NCI-H1092 treated with DMSO at 0.1 percent for 48 hours (cell line): ENCODE measurements at places on chromosomes 5 and 9.

DNA sequence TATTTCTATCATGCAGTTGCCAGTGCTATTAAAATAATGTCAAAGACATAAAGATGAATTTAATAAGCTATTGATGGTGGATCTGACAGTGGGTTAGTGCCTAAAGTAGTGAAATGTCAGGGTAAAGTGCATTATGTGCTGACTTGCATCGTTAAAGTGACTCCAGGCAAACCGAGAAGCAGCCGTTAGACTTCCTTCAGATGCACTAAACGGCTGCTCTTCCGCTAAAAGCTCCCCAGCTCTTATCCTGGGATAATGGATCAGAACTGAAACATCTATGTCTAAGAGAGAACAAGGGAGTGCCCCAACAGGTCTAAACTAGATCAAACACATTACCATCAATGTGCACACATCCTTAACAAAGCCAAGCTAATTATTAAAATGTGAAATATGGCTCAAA lies 468.2 kb downstream of the NTRK2 start:
- DNase-seq = no peak

GRCh38 chr5:57816108-57816507 lies 333.5 kb upstream of the ACTBL2 start:
- no peak for DNase-seq

DNA sequence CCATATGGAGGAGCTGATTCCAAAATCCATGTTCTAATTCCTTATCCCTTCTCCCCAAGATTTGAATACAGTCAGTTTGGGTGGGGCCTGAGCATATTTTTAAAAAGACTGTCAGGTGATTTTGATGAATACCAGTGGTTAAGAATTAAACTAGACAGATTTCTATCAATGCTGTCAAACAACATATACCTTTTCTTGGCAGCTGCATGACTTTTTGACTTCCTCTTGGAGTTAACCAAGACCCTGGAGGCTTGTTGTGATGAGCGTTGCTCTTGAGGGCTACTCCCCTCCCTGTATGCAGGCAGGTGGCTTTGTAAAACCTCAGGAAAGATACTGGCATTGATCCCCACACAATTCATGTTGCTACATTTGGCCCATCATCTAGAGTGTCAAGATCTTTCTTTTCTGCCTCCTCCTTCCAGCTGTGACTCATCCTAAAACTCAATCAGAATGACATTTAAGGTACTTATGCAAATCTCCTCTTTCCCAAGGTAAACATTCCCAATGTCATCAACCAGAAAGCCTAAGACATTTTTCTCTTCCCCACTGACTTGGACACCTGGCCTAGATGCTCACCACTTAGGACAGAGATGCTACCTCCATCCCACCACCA lies 61.7 kb downstream of the PPP2R2B start:
- DNase-seq = no peak

GRCh38 chr5:121987052-121987684 lies 25.4 kb downstream of the SRFBP1 start:
- DNase-seq = no peak

DNA sequence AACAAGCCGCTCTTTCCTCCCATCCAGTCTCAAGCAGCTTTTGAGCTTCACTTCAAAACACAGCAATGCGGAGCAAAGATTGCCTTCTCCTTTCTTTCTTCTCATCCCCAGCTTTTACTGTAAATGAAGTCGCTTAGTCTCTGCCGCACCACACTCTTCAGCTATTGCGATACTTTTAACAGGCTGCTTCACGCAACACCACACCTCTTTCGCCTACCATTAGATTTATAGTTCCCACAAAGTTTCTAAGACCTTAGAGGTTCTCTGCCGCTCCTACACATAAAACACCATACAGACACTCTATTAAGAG lies 711 bp downstream of the PGGT1B start:
- no peak for DNase-seq

DNA sequence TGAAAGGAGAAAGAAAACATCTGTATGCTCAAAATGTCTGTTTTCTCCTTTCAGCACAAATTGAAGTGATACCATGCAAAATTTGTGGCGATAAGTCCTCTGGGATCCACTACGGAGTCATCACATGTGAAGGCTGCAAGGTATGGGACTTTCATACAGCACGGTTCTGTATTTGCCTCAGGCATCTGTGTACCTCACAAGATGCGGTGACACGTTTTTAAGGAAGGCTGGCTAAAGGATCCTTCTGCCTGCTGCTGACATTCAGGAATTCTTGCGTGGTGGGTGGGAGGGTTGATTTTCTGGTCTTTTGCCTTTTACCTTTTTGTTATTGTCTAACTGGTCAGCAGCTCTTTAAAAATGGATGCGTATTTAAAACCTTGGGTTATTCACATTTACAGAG lies 133.1 kb downstream of the RORB start:
- DNase-seq = no peak

DNA sequence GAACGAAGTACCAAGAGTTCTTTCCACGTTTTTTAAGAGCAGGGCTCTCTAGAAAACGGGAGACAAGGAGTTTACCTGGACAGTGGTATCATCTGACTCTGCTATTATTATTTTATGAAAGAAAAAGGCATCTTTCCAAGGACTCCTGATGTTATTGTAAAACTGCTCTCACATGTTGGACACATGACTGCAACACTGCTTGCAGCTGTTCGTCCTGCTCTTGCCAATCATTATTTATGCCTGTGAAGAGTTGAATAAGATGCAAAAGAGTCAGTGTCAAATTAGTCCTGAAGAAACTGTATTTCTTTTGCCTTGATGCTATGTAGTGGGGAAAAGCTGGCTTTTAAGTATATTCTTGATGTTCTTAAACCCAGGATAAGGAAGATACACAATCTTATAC lies 284.5 kb upstream of the PTGER4 start:
- DNase-seq = no peak

GRCh38 chr5:96645091-96645490 lies 17.1 kb upstream of the CAST start:
- no peak for DNase-seq

- no peak for DNase-seq
Measured at GRCh38 chr9:131545786-131546335, 538 bp downstream of the PRRT1B start.

- DNase-seq = no peak
Measured at GRCh38 chr9:81652058-81652687, 37.2 kb downstream of the TLE1 start.

DNA sequence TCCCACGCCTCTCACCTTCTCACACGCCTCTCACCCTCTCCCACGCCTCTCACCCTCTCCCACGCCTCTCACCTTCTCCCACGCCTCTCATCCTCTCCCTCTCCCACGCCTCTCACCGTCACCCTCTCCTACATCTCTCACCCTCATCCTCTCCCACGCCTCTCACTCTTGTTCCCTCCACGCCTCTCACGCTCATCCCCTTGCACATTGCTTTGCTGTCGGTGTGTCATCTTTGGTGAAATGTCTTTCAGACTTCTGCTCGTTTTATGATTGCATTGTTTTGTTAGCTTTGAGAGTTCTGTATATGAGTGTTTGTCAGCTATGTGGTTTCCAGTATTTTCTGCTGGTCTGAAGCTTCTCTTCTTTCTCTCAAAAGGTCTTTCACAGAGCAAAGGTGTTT lies 102.7 kb downstream of the EHMT1 start:
- no peak for DNase-seq
